Hippocampal formation (tissue), 2 donors: ENCODE measurements at places on chromosomes 5 and 9.

DNA sequence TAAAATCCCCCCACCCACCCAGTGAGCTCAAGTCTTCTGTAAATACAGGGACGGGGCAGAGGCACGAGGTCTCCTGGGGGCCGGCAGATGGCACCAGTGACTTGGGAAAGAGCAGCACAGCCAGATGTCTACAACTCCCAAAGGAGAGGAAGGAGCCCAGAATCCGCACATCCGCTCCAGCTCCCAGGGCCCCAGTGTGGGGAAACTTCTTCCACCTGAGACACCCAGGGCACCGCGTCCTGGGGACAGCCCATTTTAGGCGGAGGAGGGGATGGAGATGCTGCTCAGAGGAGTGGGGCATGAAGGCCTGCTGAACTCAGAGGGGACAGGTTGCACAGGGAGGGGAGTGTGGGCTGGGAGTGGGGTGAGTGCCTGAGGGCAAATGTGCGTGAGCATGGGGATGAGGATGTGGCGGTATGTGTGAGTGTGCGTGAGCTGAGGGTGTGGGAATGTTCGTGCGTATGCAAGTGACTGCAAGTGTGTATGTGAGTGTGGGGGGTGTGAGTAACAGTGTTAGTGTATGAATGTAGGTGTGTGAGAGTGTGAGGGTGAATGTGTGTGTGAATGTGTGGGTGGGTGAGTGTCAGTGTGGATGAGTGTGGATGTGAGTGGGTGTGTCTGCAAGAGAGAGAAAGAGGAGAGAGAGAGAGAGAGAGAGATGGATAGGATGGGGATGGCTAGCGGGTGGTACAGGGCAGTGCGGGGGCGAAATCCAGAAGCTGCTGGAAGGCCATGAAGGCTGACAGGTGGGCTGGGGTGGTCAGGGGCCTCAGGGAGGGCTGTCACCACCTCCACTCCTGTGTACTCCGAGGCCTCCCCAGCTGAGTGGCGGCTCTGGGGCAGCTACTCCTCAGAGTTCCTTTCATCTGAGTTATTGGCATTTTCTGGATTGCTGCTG, 63.5 kb downstream of the DUSP1 start:
- DNase-seq, result no peak

DNA sequence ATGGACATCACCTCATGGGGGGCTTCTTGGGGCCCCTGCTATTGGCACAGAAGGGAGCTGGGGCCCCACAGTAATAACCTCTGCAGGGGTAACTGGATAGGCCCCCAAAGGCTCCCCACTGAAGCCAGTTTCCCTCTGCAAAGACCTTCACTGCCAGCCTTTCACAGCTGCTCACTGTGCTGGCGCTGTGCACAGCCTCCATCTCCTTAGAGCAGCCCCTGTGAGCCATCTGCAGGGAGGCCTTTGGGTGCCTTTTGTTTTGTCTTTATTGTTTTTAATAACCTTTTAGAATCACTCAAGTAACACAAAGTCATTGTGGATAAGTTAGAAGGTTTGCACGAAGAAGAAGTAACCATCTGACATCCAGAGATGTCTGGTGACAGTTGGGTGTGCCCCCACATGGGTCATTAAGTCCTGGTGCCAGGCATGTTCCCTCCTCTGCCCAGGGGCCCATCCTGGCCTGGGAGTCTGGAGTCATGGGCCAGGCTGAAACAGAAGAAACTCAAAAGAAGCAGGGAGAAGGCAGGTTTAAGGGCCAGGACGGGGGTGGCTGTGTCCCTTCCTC, 42.7 kb downstream of the NCS1 start:
- no peak for DNase-seq

GRCh38 chr5:160312960-160313727, 780 bp upstream of the CCNJL start:
- no peak for DNase-seq

DNA sequence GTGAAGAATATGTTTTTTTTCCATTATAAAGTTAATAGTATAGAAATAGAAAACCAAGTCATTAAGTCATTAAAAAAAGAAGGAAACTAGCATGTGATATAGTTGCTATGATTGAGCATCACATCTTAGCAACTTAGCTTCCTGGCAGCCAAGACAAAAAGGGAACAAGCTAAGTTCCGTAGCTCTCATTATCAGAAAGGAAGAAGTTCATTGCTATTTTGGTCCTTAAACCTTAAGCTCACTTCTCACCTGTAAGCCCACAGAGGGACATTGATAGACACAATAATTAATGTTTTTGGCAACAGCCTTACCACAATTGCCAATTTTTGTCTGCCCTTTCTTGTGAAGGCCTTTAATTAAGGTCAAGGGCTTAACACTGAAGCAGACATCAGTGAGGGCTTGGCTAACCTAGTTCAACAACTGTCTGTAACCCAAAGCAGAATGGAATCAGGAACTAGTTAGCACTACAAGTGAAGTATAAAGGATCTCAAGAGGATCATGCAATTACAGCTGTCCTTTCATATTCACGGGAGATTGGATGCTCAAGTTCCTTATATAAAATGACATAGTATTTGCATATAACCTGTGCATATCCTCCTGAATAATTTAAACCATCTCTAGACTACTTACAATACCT, 24.0 kb upstream of the KLF4 start:
- DNase-seq, result no peak

DNA sequence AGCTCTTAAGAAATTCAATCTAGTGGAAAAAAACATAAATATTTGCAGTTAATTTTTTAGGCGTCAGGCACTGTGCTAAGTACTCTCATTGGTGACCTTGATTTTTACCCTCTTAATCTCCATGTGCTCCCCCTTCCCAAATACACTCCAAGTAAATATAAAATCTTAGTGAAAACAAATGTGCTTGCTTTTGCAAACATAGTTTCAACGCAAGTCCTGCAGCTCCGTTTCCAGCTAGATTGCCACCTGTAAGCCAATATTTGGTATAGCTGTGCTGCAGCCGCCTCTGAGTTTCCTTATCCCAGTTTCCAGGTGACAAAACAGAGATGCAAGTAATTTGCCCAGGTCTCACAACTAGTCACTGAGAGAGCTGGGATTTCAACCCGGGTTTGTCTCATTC, 1.9 kb upstream of the MTMR12 start:
- DNase-seq, result no peak

DNA sequence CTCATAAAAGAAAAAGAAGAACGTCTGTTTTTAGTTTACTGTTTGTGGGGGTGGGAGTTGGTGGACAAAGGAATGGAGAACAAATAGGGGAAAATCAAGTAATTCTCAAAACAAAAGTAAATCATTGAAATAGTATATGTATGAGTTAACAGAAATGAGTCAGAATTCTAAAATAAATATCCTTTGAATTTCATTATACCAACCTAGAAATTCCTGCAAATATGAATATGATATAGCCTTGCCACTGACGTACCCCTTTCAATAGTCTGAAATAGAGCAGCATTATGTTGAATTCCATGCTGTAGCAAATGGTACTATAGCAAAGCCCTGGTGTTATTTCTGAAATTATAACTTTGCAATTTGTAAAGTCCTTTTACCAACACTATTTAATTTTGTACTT, 29.6 kb upstream of the DTWD2 start:
- no peak for DNase-seq

DNA sequence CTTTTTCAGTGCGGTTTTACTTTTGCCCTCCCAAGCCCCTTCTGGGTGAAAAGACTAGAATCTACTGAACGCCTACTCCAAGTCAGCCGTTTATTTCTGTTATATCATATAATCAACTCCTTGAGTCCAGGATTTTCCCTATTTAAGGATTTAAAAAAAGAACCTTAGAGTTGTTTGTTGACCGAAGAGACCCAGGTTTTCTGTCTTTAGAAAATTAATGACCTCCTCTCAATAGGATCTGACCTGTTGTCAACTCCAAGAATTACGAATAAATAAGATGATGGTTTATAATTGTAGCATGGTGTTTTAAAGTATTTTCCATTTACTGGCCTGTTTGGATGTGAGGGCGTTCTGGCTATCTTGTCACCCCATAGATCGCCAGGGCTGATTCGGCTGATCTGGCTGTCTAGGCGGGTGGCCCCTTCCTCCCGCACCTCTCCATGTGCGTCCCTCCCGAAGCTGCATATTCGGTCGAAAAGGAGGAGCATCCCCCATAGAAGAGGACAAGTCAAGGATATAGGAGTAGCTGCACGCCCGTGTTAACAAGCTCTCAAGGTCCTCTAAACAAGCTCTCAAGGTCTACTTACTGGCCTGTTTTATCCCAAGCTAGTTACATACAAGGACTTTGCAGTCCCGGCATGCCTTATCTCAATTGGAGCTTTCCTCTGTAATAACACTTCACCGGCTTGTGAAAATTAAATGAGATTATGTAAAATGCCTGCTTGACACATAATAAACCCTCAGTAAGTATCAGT, 1.1 kb upstream of the UBAP2 start:
- DNase-seq, result no peak

- DNase-seq, result no peak
Observed at GRCh38 chr5:73673161-73673591, 47.2 kb downstream of the ARHGEF28 start.

DNA sequence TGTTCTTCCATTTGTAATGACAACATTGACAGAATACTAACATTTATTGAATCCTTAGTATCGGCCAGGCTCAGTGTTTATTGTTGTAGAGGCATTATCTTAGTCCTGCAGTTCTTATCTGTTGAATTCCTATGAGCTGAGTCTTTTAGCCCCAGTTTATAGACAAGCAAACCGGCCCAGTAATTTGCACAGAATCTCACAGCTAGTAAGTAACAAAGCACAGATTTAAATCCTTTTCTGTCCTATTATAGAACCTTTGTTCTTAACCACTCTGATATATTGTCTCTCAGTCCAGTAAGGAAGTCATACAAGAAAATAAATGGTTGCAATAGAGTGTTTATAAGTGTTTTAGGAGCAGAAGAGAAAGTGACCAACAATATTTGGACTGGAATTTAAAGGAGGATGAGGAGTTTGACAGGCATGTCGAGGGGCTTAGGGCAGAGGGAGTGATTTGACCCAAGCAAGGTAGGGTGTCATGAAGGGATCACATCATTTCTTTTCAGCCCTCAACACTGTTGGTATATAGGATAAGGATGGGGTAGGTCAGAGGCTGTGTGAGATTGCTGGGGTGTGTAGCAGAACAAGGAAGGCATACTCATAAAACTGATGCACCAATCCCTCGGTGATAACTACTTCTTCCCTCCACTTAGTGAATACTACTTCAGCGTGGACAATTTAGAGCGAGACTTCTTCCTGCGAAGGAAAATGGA, 39.5 kb downstream of the LARP1 start:
- DNase-seq, result no peak

DNA sequence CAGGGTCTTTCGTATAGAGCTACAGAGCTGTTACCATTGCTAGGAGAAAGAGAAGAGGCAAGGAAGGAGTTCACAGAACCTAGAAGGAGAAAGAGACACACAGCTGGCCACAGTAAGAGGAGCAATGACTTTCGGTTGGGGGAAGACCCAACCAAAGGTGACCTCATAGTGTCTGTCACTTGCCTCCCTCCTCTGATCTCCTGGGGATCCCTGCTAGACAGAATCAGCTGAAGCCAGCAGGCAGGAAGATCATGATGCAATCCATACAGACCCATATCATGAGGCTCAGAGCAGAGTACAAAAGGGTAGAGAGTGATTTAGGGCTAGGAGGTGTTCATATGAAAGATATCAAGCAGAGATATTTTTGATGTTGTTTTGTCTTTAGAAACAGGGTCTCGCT, 26.0 kb upstream of the EPB41L4B start:
- no peak for DNase-seq

- peak; percentile 69 for DNase-seq
Observed at GRCh38 chr9:124520206-124520596, 13.0 kb upstream of the NR5A1 start.

DNA sequence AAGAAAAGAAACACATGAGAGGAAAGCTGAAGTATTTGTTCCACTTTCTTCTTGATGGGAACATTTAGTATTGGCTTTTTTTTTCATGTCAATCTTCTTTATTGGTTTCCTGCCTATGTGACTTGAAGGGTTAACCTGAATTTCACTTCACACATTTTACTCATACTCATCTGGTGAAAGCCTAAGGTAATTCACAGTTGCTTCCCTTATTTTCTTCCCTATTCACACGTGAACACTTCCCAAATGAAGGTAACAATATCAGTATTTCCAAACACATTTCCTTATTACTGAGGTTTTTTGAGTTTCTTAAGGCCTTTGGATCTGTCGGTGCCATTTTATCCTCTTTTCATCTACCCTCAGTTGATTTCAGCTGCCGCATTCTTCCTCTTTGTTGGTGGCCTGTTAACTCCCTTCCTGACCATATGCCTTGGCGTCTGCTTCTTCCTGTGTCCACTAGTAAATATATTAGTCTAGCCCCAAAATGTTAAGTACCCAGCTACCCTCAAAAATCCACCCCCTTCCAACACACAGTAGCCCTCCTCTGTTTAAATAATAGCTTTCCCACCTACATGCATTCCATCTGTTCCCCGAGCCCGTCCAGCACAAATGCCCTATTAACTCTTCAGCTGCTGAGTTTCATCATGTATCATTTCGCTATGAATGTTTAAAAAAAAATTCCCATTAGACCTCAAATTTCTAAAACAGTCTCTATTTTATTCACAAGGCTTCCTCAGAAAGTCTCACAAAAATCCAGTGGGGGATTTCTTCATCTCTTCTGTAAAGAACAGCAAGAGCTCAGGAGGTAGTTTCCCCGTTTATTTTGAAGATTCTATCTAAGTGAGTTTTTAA, 97.3 kb downstream of the USP20 start:
- no peak for DNase-seq

DNA sequence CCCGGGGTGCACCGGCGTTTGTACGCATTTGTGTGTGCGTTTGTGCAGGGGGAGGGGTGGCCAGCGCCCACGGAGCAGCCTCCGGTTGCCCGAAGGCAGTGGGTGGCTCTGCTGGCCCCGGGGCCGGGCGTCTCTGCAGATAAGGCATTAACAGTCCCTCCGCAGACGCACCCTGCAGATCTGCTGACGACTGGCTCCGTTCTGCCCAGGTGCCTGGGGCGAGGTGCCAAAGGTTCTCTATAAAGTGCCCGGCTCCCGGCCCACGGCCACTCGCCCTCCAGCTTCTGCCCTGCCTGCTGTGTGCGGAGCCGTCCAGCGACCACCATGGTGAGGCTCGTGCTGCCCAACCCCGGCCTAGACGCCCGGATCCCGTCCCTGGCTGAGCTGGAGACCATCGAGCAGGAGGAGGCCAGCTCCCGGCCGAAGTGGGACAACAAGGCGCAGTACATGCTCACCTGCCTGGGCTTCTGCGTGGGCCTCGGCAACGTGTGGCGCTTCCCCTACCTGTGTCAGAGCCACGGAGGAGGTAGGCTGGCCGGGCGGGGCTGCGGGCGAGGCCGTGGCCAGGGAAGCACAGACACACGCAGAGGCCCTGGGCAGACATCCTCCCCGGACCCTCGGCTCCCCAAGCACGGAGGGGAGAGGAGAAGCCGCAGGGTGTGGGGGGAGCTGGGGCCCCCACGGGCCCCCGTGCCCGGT, at the start of gene SLC6A19:
Gene SLC6A19 (plus strand): TSS at position 269 of the 699 bp plus-strand sequence. CDS start 56 bp downstream, at position 325.
- no peak for DNase-seq
